ENCODE measurements at places on chromosomes 4 and X. TPM values are rescaled to one million over a fixed set of nuclear protein-coding genes. Genes with fewer than 3 reads are reported as not detected.

Gene CPZ
- total RNA-seq = 0.38 TPM

GRCh38 chrX:21691512-21692018 is 33.4 kb upstream of the KLHL34 start:
- DNase-seq = no peak

GRCh38 chr4:73725985-73726384 is 14.4 kb upstream of the CXCL8 start:
- no peak for DNase-seq

DNA sequence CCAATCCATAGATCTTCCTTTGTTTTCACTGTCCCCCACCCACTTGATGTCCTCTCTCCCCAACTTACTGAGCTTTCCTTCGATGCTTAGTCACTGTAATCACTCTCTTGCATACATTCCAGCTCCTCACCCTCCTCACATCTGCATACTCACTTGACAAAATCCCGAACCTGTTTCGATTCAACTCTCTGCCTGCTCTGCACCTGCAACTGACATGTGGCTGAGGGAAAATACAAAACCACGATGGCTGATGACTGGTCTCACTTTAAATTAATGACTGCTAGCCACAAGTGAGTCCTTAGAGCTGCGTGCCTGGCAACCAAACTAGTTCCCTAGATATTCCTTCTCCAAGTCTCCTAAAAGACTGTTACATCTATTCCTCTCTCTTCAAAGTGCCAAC is 70.4 kb upstream of the FHL1 start:
- no peak for DNase-seq

Gene CT45A5
- total RNA-seq = not detected

DNA sequence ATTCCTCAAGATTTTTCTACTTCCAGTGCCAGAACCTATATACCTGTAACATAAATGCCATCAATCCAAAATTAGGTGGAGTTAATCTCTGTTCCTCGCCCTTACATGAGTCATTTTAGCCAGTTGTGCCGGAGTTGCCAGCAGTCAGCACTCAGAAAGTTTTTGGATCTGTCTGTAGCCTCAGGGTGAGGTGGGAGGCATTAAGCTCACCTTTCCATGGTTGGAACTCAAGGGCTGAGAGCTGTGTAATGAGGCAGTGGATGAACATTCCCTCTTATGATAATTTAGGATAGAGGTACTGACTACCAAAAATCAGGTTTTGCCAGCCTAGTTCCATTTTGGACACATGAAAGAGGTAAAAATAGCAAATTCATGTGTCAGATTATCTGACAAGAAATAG is 1553.1 kb upstream of the ADGRL3 start:
- no peak for DNase-seq

DNA sequence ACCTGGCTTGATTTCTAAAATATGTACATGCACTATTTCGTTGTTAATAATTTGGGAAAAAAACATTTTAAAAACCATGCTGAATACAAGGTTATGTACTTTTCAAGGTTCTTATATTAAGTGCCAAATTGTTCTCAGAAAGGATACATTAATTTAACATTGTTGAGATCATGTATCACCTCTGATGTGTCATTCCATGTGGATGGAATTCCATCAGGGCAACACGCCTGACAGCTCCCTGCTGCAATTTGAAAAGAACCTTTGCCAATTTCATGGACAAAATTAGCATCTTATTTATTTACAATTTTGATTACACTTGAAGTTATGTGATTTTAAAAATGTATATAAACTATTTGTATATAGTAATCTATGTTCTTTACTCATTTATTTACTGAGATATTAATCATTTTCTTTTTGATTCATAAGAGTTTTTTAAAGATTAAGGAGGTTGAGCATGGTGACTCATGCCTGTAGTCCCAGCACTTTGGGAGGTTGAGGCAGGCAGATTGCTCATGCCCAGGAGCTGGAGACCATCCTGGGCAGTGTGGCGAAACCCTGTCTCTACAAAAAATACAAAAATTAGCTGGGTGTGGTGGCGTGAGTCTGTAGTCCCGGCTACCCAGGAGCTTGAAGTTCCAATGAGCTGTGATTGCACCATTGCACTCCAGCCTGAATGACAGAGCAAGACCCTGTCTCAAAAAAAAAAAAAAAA is 142.8 kb downstream of the ENPP6 start:
- DNase-seq = no peak

GRCh38 chr4:107823870-107824349 is 822 bp upstream of the SGMS2 start:
- DNase-seq = no peak

Gene PDCL2
- not detected for total RNA-seq

DNA sequence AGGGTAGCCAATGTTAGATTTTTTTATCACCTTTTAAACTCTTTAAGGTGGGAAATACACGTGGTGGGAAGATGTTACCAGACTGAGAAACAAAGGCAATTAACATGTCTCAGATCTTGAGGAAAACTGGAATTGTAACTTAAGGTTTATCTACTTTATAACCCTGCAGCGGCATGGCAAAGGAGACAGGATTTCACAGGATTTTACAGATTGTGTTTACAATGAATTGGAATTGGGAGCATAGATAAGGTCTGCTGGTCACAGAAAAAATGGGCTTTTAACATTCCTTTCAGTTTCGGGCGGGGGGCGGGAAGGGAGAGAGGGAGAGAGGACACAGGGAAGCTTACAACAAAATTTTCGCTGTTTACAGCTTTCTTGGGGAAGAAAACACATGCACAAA is 467.5 kb upstream of the CT83 start:
- DNase-seq = no peak

- DNase-seq = no peak
These were observed 116.1 kb downstream of the ARHGAP10 start for GRCh38 chr4:147847751-147848590.

DNA sequence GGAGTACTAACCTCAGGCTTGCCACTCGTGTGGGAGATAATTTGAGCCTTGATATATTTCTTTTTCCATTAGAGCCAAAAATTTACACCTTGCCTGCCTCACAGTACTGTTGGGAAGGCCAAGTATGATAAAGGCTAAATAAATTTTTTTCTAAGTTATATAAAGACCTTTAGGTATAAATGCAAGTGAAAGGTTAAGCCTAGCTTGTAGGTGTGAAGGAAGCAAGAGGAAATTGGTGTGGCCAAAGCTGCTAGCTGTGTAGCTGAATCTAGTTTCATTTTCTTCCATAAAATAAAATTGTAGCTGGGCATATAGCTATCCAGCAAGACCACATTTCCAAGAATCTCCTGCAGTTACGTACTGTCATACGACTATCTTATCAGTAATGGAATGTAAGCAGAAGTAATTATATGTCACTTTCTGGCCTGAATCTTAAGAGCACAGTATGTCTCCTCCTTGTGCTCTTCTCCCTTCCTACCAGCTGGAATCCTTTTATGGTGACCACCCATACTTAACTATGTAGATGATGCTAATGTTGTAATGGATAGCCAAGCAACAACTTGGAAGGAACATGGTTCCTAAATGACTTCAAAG is 14.3 kb upstream of the GABRE start:
- no peak for DNase-seq

Gene QRFPR
- not detected for total RNA-seq

DNA sequence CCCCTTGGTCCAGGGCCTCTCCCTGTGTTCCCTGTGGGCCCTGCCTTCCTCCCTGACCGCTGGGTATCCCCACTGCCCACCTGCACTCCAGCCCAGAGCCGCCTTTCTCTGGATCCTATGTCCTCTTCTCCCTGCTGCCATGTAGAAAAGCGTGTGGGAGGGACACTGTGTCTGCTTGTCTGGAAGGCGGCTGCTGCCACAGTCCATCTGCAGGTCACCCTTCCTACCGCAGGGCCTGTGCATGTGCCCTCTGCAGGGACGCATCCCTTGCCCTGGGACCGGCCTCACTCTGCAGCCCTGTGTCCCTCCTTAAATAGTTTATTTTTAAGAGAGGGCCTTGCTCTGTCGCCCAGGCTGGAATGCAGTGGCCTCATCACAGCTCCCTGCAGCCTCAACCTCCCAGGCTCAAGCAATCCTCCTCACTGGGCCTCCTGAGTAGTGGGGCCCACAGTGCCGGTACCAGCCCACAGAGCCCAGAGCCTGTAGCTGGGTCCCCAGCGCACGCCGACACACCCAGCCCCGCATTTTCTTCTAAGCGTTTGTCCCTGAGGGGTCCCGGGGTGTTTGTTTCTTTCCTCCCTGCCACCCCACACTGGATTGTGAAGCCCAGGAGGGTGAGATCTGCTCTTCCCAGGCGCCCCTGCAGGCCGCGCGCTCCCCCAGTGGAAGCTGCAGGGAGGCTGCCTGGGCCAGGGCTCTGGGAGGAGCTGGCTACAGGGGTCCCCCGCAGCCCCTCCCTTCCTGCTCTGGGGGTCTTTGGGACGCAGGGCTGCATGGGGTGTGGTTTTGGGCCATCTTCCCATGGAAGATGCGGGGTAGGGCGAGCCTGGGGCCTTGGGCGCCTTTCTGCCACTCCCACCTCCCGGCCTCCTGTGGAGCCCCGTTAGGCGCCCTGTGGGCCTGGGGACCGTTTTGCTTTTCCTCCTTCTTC is 12.8 kb upstream of the NAT8L start:
- no peak for DNase-seq

Gene EFHC2
- total RNA-seq = not detected

- DNase-seq = no peak
These were observed 17.3 kb upstream of the UVSSA start for GRCh38 chr4:1329408-1330371.

DNA sequence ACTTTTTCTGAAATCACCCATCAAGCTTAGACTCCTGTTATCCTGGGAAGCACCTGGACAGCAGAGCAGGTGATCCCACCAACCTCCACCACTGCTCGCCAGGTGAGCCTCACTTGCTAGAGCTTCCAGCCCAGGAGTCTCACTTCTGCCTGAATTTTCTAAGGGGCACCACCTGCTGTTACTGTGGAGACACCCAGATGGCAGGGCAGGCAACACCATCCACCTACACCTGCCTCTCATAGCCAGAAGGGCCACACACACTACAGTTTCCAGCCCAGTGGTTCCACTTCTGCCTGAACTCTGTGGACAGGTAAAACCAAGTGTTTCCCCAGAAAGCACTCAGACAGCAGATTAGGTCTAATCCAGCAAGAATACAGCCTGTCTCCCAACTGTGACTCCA is 262.0 kb downstream of the ARAP2 start:
- no peak for DNase-seq

DNA sequence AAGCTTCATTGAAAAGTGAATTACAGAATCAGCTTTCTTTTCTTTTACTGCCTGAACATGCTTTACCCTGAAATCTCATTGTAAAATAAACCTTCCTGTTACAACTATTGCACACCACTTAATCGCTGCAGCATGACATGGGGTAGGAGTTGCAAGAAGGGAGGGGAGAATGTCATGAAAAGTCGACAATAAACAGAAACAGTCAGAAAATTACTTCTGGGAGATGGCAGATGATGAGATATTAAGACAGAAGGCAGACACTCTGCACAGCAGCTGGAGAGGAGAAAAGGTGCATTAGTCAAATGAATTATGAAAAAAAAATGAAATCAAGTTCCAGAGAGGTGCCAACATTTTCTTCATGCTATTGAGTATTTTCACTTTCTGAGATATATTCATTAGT is 287.7 kb downstream of the PCDH7 start:
- no peak for DNase-seq

- no peak for DNase-seq
These were observed 11.5 kb downstream of the RASGEF1B start for GRCh38 chr4:81460191-81460701.

Measured in HepG2 (cell line).